ENCODE measurements at places on chromosomes 2 and 18.

DNA sequence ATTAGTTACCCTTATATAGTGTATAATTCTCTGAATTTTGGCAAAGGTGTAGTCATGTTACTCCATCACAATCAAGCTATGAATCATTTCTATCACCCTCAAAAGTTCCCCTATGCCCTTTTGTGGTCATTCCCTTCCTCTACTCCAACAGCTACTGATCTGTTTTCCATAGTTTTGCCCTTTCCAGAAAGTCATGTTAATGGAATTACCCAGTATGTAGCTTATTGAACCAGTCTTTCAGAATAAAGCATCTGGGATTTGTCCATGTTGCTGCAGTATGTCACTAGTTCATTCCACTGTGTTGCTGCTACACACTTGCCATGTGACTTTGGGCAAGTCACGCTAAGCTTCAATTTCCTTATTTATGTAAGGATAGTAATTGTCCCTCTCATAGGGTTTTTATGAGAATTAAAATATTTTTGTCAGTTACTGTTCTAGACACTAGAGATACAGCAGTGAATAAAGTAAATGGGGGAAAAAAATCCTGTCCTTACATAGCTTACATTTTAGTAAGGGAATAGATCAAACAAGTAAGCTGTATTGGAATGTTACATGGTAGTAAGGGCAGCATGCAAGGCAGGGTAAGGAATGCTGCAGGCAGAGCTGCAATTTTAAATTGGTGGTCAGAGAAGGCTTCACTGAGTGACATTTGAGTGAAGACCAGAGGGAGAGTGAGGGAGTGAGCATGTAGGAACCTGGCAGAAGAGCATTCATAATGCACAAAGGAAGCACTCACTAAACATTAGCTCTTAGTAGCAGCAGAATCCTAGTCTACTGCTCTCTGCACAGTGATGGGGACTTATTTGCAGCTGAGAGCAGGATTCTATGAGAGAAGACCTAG lies 80.3 kb upstream of the TSPYL6 start:
- no peak for DNase-seq

GRCh38 chr18:40109252-40110049 lies 1845.6 kb upstream of the PIK3C3 start:
- no peak for DNase-seq

DNA sequence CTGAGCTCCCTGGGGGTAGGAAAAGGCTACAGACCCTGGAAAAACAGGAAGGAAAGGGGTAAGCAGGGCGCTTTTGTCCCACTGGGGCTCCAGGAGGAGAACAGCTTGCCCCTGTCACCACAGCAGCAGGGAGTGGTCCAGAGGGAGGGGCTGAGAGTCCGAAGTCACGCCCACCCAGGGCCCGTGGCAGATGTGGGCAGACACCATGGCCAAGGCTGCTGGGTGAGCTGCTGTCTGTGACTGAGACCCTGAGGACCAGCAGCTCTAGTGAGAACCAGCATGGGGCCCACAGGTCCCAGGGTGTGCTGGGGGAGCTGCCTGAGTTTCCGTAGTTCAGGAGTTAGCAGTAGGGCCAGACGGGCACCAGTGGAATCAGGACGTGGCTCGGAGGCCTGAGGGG lies 162.0 kb downstream of the SPP2 start:
- DNase-seq = no peak

- no peak for DNase-seq
Measured at GRCh38 chr2:106073678-106074406, 120.3 kb downstream of the UXS1 start.

DNA sequence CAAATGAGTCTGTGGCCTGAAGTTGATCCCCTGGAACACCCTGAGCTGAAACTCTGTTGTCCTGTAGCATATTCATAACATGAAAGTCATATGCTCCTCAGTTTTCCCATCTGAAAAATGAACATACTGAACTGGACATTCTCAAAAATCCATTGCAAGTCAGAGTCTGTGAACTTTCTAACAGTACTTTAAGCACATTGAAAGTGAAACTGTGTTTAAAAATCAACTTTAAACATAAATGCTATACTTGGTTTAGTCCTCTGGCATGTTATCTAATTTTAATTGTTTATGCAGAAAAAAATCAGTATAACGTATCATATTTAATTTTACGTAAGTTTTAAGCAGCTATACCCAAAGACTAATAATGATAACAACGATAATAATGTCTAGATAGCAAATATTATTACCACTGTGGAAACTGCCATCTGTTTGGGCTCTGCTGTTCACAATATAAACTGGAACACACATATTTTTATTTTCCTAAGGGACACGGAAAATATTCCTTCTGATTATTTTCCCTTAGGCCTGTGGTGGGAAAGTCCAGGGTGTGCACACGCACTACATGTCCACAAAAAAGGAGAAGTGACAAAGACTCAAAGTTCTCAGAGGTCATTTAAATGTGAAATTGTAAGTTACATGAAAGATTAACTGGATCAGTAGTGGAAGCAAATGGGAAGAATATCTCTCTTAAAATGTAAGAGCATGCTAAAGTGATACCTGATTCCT lies 56.1 kb upstream of the TTN start:
- no peak for DNase-seq

DNA sequence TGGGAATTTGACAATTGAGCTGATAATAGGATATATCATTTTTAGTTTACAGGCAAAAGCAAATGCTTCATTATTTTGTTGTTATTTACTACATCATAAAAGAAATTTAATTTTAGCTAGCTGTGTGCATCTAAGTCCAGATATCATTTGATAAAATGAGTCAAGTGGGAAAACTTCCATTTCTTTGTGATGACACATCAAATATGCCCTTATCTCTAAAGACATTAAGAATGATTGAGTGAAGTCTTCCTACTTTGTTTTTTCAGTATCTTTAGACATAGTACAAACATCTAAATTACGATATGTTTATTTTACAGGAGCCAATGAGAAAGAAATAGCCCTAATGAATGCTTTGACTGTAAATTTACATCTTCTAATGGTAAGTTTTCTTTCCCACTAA lies 77.0 kb downstream of the KYNU start:
- no peak for DNase-seq

DNA sequence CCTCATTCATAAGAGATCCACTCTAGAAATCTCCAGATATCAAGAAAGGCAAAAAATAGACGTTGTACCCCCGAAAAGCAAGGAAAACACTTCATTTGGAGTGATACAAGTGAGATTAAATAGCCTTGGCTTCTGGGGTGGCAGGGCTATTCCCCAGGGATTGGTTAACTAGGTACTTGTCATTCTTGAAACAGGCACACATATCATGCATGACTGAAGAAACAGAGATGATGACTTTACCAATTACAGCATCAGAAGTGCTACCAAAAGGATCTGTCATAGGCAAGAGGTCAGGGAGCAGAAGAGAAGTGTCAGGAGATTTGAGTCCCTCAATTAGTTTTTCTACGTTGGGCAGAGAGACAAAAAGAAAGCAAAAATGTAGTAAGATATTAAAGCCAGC lies 45.2 kb upstream of the NFU1 start:
- DNase-seq = no peak

DNA sequence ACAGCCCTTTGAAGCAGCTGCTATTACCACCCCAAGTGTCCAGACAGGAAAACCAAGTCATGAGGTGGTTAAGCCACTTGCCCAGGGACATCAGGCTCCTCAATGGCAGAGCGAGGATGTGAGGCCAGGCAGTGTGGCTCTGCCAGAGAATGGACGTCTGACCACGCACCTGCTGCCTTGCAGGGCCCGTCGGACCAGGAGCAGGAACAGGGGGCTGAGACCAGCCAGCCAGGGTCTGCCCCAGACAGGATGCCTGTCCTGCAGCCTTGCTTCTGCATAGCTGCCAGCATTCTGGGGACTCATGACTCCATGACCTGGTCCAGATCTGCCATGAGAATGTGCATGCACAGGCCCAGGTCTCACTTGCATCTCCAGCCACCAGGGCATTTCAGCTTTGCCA lies 52.0 kb downstream of the BCL2L11 start:
- DNase-seq = no peak

GRCh38 chr2:84126530-84126929 lies 332.6 kb downstream of the SUCLG1 start:
- no peak for DNase-seq

DNA sequence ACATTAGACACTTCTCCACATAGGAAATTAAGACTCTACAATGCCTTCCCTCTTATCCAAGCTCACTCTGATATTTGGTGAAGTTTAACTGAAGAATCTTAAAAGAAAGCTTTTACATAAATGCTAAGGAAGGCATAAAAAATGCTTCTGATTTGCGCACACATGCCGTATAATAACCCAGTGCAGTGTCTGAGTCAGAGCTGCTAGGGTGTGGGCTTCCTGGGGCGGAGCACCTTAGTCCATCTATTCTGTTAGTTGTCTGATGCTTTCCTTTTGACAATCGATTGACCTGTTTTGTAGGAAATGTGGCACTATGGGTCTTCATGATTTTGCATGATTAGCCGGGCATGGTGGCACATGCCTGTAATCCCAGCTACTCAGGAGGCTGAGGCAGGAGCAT lies 231.5 kb downstream of the AFF3 start:
- DNase-seq = no peak

- no peak for DNase-seq
Measured at GRCh38 chr2:146265656-146266055, 1579.2 kb upstream of the ACVR2A start.

- no peak for DNase-seq
Measured at GRCh38 chr2:190626641-190627210, 22.2 kb upstream of the NAB1 start.

DNA sequence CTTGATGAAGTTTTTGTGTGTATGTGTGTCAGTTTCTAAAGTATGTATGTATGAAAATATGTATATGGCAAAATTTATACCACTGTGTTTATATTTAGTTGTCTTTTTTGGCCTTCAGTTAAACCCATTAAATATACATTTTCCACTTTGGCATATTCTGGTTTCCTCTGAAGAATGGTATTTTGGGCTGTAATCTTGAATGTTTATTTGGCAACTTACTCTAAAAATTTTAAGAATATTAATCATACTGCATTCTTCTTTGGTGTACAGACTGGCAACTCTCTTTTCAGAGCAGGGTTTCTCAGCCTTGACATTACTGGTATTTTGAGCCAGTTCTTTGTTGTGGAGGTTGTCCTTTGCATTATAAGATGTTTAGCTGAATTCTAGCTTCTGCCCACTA lies 27.9 kb upstream of the CCBE1 start:
- no peak for DNase-seq

DNA sequence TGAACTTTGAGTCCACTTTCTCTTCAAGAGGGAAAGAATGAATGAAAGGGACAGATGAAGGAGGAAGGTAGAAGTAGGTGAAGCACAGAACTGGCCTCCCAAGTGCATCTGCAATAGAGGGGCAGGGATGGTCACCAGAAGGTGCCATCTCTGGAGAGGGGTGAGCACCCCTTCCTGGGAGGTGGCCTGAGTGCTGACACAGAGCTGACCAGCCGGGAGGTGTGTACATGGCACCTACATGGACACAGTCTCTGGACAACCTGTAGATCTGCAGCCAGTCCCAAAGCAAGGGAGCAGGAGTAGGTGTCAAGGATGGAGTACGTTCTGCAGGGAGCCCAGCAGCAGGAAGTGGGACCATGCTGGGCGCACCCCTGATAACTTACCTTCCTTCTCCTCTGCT lies 83.2 kb downstream of the TFCP2L1 start:
- no peak for DNase-seq

DNA sequence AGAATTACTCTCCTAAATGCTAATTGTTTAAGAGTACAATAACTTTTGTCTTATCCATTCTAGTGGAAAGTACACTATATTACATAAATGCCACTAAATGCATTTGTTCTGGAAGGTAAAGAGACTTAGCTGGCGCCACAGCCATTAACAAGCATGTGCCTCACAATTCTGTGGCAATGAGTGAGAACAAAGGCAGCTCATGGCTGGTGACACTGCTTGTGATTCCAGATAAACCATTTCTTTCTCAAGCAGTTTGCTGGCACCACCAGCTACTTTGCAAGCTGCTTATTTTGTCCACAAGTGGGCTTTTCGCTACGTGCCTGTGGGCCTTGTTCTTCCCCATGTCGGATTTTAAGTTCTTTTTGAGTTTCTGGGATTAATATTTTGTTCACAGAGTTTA lies 147.6 kb upstream of the SMAD7 start:
- no peak for DNase-seq

DNA sequence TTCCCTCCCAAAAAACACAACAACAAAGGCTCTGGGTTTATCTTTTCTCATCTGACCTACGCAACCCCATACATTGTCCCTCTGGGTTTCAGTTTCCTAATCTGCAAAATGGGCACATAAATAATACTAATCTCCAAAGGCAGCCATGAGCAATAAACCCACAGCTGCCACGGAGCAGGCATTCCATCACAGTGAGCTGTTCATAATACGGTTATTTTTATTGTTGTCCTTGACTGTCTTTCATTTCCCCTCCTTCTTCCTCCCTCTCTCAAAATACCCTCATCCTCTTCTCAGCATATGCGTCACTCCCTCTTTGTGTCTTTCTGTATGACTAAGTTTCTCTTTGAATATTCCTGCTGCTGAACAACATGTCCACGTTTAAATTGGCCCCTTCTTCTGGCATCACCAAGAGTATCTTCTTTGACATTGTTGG lies 129.8 kb upstream of the CAB39 start:
- DNase-seq = no peak

GRCh38 chr2:39665811-39666490 lies at the start of gene TMEM178A:
Gene TMEM178A, plus strand, starts transcription at chr2:39665917. Its CDS starts 58 bp downstream, at chr2:39665975.
- DNase-seq = no peak

- DNase-seq = no peak
Measured at GRCh38 chr2:28610583-28611201, 114.8 kb downstream of the PLB1 start.

Measured in CD4-positive, CD25-positive, alpha-beta regulatory T cell (primary cell).